WERI-Rb-1 (cell line): ENCODE measurements at places on chromosomes 7 and 10.

DNA sequence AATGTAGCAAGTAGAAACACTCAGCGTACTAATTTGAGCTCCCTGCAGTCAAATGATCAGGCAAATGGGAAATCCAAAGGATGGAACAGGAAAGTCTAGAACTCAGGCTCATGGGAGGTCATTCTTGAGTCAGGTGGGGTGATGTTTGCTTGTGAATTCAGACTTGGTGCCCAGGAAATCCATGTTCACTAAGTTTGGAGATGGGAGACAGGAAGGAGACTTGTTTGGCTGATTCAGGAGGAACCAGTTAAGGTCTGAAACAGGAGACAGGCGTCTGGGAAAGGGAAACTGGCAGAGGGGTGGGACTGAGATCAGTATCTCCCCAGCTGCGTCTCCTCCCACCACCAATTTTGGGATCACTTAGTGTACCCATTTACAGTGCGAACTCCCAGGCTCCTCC is 38.4 kb upstream of the ZNF438 start:
- DNase-seq, result no peak

GRCh38 chr7:106772655-106773108 is 92.4 kb upstream of the PIK3CG start:
- no peak for DNase-seq

DNA sequence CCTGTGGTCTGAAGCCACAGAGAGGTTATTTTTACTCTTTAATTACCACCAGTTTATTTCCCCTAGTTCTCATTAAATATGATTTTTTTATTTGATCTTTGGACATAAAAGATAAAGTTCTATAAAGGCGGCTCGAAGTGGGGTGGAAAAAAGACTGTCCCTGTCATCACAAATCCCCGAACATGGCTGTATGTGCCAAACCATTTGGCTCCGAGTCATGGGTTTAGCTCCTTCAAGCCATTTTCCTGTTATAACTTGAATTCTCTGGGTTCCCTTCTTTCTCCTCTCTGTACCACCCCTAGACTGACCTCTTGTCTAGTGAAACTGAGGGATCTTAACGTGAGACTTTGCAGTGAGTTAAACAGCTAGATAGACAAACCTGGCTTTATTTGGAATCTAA is 181.6 kb downstream of the BMPER start:
- no peak for DNase-seq

DNA sequence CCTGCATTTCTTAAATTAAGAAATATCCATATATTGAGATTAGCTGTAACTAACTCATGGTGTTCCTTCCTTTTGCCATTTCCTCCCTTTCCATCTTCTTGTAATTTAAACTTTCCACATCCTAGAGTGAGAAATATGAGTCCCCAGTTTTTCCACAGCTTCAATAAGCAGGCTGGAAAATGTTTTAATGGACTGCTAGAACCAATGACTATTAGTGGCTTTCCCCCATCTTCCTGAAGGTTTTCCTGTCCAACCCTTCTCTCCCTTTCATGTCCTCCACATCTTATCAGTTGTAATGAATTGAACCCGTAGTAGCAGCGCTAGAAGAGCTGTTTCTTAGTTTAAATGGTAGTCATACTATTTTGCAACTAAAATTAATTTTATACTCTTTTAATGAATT is 145.7 kb downstream of the AHR start:
- DNase-seq, result no peak

DNA sequence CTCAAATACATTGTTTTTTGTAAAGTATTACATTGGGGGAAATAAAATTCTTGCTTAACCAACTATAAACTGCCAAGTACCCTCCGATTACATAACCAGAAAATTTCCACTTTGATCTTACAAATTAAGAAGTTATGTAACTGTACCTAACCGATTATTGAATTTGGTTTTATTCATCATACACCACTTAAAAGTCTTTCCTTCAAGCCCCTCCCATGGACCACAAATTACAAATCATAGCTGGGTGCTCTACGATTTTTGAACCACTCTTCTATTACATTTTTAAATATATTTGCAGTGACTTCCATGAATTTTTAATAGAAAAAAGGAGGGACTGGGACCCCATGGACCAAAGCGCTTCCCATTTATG is 630 bp downstream of the ZNF680 start:
- DNase-seq, result no peak

DNA sequence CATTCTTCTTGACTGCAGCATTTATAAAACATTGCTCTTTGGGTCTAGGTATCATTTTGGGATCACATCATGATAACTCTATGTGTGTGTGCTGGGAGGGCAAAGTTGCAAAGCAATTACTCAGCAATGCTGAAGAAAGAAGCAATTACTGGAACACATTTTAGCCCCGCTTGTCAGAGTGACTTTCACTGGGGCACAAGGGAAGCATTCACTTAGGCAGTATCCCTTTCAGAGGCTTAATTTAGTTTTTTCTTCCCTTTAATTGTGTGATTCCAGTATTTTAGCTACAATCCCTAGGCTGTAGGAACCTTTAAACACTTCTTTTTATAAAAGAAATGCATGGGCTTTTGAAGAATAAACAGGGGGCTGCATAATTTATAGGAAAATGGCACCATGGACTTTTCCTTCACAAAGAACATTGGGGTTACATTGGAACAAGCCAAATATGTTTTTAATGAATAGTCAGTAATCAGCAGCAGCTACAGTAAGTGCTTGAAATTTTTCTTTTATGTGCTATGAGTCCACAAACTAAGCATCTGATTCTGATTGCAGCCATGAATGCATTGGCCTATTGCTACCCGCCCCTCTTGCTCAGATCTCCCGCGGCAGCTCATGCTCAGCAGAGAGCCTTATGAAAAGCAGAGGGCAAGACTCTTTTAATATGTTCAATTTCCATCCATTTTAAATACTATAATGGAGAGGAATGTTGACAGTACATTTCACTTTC is 51.2 kb upstream of the NXPH1 start:
- no peak for DNase-seq

DNA sequence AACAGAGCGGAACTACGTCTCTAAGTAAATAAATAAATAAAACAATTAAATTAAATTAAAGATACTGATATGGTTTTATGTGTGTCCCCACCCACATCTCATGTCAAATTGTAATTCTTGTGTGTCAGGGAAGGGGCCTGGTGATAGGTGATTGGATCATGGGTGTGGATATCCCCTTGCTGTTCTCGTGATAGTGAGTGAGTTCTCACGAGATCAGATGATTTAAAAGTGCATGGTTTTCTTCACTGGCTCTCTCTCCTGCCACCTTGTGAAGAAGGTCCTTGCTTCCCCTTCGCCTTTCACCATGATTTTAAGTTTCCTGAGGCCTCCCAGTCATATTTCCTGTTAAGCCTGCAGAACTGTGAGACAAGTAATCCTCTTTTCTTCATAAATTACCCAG is 29.0 kb upstream of the OGDHL start:
- no peak for DNase-seq

DNA sequence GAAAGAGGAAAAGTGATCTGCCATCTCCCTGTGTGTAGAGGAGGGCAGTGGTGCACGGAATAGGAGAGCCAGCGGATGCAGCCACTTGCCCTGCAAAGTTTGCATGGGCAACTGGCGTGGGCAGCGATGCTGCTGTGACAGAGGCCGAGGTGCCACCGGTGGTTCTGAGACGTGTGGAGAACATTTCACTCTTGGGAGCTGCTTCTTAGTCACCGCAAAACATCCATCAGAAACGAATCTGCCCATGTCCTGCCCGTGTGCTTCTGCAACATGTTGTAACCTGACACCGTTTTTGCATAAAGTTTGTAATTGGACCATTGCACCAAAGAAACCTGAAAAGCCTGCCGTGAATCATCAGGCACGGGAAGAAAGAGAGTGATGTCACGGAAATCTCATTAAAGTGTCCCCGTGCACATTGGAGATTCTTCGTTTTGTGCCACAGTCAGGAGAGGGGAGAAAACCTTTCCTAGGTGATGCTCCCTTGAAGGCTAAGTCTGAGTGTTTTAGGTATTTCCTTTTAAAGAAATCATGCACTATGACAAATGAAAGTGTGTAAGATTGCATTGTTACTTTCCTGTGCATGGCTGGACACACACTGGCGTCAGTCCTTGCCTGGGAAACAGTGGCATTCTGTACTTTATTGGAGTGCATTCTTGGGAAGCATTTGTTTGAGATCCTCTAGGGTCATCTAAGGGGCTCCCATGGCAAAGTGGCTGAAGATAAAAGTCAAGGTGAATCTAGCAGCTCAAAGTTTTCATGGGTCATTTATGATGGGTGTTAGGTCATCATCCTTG is 302.6 kb downstream of the KLF6 start:
- DNase-seq, result no peak
